ENCODE measurements at places on chromosomes 11 and 22.

GRCh38 chr11:74050465-74050864 is 41.6 kb upstream of the UCP3 start:
- DNase-seq, result no peak

- DNase-seq, result no peak
Observed at GRCh38 chr22:29799217-29799680, 32.1 kb downstream of the UQCR10 start.

- DNase-seq, result no peak
Observed at GRCh38 chr11:29448246-29448877, 568.5 kb downstream of the KCNA4 start.

DNA sequence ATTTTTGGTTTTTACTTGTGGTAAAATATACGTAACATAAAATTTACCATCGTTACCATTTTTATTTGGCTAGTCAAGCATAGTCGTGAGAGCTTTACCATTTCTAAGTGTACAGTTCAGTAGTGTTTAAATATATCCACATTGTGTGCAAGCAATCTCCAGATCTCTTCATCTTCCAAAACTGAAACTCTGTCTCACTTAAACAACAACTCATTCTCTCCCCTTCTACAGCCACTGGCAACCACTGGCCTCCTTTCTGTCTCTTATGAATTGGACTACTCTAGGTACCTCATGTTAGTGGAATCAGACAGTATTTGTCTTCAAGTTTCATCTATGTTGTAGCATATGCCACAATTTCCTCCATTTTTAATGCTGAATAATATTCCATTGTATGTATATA is 37.4 kb downstream of the SMC1B start:
- DNase-seq, result no peak

GRCh38 chr22:39204216-39204615 is 40.6 kb downstream of the PDGFB start:
- DNase-seq, result no peak

- no peak for DNase-seq
Observed at GRCh38 chr11:110219006-110219785, 77.2 kb downstream of the RDX start.

DNA sequence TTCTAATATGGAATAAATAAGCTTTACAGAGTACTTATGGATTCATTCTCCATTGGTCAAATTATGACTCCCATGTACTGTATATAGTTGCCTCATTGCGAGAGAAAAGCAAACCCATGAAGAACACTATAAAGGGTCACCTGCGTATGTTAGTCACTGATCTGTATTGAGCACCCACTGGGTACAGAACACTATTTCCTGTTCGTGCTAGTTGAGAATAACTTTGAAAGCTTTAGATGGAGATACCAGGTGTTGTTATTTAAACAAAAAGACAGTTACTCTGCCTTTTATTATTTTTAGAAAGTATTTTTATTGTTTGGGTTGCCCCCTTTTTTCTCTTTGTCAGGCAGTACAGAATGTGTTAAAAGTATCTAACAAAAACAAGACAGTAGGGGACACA is 79.9 kb downstream of the DEUP1 start:
- no peak for DNase-seq

DNA sequence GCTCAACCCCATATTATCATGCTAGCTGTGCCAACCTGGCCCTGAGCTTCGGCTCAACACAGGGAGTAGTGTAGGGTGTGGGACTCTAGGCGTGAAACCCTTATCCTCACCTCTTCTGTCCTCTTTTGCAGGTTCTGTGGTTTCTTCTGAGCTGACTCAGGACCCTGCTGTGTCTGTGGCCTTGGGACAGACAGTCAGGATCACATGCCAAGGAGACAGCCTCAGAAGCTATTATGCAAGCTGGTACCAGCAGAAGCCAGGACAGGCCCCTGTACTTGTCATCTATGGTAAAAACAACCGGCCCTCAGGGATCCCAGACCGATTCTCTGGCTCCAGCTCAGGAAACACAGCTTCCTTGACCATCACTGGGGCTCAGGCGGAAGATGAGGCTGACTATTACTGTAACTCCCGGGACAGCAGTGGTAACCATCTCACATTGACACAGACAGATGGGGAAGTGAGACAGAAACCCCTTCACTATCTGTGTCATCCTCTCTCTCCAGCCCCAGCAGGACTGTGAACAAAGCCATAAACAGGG is 76.4 kb downstream of the GGTLC2 start:
- DNase-seq, result no peak

DNA sequence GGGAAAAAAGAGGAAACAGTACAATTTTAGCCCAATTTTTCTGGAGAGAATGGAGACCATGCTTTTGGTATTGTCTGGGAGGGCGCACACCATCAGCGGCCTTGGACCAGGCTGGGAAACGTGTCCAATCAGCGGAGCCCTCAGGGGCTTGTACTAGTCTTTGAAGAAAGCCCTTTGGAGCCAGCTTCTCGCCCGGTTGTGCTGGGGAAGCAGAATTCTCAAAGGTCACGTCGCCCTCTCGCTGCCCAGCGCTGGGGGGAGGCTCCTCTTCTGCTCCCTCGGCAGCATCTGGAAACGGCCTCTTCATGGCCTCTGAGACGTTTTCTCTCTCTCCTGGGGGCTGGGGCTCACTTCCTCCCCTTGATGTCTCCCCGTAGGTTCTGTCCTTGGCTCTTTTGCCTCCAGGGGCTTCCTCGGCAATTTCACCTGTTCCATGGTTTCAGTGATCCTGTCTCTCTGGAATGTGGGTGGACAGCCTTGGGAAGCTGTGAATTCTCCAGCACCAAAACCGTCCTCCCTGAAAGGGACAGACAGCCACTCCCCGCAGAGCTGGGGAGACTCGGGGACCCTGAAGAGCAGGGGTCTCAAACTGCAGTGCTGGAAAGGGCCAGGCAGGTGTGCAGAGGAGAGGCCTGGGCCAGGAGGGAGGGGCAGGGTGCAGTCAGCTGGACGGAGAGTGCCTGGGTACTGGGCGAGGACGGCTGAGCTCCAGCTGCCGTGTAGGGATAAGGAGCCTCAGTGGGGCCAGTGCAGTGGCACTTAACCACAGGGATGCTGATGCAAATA is 80.2 kb downstream of the RPS6KA4 start:
- no peak for DNase-seq

GRCh38 chr22:46031066-46031465 is 54.1 kb upstream of the WNT7B start:
- DNase-seq, result no peak

DNA sequence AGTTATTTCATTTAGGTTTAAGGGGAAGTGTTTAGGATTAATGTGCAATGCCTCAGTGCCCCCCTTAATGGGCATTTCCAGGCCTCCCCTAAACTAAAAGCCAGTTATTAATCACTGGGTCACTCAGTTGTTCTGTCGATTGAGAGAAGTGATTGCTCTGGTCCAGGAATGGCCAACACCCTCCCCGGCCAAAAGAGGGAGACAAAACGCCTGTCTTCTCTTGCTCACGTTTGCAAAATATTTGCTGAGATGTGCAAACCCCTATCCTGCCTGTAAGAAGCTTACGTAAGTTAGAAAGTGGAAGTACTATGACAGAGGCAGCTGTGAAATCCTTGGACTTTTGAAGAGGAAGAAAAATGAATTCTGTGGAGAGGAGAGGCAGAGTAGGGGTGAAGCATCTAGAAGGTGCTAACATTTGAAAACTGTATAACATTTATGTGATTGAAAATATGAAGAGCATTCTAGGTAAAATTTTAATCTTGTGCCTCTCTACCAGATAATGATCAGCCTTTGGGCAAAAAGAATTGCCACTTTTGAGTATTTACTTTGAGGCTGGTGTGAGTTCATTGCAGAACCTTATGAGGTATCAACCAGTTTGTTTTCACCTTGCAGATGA is 37.7 kb downstream of the NTM start:
- DNase-seq, result no peak

GRCh38 chr11:953512-953911 is 27.8 kb downstream of the AP2A2 start:
- no peak for DNase-seq

DNA sequence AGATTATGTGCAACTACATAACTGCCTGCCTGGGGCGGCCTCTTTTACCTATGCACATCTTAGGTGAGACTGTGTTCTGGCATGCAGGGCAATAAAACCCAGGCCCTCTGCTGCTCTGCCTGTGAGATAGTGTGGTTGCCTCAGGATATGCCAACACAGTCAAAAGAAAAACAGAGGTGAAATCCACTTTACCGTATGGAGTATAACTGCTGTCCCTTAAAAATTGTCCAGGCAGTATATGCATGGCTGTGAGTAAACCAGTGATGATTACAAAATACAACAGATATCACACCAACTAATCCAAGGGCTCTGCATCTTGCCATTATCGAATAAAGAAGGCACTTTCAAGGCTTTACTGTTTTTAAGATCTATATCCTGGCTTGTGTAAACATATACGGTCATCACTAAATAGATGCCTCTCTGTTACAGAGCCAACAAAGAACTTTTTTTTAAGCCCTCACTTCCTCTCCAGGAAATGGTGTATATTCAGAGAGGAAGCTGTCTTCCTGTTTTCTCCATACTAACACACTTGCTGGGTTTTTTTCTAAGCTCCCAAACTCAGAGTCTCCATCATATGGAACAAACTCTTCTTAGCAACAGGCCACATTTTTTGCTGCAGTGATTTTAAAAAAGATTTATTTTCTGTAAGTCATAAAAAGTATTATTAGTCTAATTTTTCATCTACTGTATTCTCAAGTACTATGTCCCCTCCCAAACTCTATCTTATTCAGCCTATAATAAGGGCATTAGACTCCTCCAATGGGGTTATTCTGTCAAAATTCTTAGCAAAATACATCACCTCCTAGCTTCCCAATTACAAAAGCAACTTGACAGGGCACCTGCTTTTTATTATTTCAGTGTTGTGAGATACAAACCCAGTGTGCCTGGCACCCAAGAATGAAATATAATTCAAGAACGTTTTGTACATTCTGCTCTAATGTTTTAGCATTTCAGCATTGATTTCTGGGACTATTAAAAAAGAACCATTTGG is 135.2 kb downstream of the MAML2 start:
- no peak for DNase-seq

DNA sequence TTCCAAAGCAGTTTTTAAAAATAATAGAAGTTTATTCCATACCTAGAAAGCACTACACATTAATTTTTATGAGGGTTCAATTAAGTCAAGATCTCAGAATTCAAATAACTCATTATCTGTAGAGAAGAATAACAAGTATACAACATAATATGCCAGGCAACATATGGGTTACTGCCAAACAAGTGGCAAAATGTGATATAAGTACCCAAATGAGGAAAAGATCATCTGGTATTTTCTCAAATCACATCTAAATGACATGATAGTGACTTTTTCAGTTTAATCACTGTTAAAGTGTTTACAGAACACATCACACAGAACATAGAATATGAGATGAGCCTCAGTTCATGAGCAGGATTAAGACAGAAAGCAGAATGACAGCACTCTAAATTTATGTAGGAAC is 123.3 kb downstream of the FCHSD2 start:
- no peak for DNase-seq

DNA sequence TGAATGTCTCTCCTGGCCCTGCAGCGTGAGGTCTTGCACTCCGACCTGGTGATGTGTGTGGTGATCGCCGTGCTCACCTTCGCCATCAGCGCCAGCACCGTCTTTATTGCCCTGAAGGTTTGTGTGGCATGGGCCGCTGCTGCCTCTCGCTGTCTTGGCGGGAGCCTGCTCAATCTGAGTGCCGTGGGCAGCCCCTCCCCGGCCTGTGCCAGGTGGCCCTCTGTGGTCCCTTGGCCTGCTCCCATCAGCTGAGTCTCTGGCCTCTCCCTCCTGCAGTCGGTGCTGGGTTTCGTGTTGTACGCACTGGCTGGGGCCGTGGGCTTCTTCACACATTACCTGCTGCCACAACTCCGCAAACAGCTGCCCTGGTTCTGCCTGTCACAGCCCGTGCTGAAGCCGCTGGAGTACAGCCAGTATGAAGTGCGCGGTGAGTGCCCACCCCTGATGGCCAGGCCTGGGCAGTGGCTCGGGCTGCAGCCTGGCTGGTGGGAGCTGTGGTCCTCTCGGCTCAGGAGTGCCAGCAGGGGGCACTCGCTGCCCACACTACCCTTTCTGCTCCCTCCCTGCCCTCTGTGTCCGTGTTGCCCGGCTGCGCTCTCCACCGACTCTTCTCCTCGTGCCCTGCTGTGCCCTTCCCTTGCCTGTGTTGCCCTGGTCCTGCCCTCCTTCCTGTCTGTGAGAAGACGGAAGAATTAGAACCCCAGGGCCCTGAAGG is 10.2 kb downstream of the PCNX3 start:
- peak; percentile 32 for DNase-seq

DNA sequence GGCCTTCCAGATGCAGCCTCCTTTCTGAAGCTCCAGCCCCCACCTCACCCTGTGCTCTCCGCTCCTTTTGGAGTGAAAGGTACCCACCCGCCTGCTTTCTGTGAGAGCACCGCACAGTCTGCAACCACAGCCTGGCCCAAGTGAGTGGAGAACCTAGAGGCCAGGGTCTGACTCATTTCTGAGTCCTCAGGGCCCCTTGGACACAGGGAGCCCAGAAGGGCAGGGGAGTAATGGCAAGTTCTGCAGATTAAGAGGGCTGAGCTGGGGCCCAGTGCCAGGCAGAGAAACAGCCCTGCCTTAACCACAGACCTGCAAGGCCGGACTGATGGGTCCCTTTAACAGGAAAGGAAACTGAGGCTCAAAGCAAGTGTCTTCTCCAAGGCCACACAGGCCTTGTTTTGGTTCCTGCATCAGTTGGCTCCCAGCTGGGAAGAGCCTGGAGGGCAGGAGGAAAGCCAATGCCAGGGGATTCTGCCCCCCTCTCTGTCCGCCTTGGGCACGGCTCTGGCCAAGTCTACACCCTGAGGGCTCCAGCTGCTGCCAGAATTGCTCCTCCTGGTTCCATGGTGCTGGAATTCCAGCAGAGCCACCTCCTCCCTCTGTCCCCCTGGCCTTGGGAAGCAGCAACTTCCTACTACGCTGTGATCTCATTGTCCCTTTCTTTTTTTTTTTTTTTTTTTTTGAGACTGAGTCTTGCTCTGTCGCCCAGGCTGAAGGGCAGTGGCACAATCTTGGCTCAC is 55.1 kb downstream of the CYTH4 start:
- DNase-seq, result no peak

GRCh38 chr11:129705341-129705740 is 110.3 kb upstream of the TMEM45B start:
- no peak for DNase-seq

- DNase-seq, result no peak
Observed at GRCh38 chr11:1544536-1544935, 27.5 kb downstream of the DUSP8 start.

- no peak for DNase-seq
Observed at GRCh38 chr11:86150847-86151173, 81.9 kb upstream of the PICALM start.

GRCh38 chr22:19874307-19875060 is 19.8 kb upstream of the GNB1L start:
- no peak for DNase-seq
